ENCODE measurements at places on chromosomes 12 and 14.

GRCh38 chr14:51336734-51337133 lies 96.7 kb downstream of the TMX1 start:
- no peak for DNase-seq

DNA sequence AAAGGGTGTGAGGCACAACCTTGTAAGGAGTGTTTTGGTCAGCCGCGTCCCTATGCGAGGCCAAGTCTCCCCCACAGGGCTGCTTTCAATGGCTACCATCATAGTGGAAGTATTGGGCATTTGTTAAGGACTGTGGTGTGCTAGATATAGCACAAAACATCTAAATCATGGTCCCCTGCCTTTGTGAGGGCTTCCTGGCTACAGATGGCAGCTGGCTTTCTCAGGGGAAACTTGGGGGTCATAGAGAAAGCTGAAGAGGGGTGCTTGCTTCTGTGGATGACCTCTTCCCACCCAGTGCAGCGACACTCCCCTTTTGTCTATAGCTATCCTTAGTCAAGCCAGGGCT lies 315.8 kb downstream of the ZFP36L1 start:
- no peak for DNase-seq

DNA sequence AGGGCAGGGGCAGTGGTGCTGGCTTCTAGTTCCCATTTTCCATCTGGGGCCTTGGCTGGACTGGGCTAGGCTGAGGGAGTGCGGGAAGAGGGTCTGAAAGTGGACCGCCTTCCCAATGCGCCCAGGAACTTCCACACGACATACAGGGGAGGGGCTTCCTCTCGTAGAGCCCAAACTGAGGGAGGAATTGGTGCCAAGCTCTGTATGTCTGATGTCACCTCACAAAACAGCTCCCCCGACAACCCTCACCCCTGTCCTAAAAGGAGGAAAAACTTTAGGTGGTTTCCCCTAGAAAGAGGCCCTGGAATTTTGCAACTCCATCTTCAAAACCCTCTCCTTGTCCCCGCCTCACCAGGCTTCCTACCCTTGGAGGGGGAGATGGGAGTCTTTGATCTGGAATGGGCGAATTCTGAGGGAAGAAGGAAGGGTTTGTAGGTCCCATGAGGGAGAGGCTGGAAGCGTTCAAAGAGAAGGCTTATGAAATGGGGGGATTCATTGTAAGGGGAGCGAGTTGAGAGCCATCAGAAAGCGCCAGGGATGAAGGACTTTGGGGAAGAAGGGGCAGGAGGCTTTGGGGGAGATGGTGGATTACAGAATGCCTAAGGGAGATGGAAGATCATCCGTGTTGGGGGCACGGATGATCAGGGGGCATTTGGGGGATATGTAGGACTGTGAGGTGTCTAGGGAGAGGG lies 844 bp downstream of the GLTP start:
- DNase-seq = no peak

- DNase-seq = no peak
These were observed 1320.9 kb upstream of the FLRT2 start for GRCh38 chr14:84209031-84209430.

GRCh38 chr12:106311139-106311538 lies 8.6 kb downstream of the TCP11L2 start:
- no peak for DNase-seq

DNA sequence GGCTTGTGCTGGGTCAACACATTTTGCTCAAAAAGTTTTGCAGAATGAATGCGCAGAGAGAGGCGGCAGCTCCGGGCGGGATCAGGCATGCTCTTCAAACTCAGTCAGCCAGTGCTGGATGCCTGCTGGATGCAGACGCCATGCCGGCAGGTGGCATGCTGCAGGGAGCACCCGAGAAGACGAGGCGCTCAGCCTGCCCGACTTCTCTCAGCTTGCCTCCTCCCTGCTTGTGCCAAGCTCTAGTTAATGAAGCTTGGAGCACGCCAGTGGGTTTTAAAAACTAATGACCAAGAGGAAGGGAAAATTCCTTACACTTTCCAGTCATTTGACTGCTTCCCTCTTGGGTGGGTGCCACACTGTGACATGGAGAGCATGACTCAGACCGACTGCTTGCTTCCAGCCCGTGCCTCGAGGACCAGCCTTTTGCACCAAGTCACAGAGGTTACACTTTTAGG lies 39.8 kb downstream of the SLC24A4 start:
- DNase-seq = no peak

DNA sequence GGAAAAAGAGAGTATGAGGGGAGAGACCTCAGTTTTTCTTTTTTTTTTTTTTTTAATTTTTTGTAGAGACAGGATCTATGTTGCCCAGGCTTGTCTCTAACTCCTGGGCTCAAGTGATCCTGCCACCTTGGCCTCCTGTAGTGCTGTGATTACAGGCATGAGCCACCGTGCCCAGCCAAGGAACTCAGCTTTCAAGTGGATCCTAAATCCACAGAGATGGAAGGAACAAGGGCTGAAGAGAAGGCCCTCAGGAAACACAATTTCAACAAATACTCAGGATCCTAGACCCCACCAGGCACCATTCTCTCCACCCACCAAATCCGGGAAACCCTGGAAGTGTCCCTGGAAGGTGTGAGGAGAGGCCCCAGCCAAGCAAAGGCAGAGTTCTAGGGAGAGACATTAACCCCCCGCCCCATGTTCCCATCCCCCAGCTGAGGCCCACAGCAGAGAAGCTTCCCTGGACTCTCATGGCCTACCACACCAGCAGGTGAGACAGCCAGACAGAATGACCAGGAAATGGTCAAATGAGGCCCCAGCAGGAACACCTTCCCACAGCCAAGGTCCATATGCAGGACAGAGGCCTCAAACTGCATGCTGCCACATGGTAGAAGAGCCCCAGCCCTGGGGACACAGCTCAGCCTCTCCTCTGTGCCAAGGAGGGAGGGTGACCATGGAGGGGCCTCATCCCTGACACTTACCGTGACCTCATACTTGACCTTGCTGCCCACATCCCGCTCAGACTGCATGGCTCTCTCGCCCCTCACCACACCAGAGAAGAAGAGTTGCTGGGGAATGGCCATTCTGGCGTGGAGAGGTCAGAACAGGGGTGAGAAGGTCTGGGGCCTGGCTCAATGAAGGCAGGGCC lies 14.1 kb downstream of the ITGA7 start:
- DNase-seq = no peak

GRCh38 chr14:99630202-99630601 lies 14.7 kb upstream of the HHIPL1 start:
- no peak for DNase-seq

- DNase-seq = no peak
These were observed 241.0 kb downstream of the EMP1 start for GRCh38 chr12:13437541-13437940.

DNA sequence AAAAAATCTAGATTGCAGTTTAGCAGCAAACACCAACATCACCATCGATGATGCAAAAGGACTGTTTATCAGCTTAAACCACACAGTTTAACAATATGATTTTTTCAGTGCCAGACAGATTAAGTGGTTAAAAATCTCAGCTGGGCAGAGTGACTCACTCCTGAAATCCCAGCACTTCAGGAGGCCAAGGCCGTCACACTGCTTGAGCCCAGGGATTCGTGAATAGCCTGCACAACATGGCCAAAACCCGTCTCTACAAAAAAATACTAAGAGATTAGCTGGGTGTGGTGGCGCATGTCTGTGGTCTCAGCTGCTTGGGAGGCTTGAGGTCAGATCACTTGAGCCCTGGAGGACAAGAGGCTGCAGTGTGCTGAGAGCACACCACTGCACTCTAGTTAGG lies 8.9 kb downstream of the RSRC2 start:
- peak; percentile 82 for DNase-seq

DNA sequence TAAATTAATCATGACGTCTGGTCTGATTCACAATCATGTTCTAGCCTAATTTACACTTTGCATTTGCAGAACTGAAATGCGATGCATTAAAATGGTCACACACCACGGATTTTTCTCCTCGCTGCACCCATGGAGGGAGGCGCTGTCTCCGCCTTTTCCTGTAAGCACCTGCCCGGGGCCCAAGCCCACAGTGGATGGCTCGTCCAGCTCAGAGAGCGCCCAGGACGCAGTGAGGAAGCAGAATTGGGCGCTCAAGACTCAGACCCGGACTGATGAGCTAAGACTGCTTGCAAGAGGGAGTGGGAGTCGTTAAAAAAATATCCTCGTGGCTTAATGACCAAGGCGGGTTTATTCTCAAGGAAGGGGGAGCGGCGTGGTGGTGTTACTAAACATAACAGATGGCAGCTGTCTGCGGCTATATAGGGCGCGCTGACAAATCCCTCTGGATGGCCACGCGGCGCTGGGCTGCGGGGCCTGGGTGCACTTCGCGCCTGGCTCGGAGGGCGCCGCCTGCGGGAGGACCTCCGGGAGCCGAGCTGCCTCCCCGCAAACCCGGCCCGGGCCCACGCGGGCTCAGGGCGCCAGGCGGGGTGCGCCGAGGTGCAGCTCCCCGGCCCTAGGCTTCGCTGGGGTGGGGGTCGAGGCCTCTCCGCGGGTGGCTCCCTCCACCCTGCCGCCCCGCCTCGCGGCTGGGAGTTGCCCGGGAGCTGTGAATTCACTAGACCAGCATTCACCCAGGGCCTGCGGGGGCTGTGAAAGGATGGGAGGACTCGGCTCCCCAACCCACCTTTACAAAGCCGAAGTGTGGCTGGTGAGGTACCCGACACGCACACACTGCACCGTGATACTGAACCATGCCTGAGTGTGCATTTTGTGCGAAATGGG lies 78.7 kb downstream of the PPM1A start:
- DNase-seq = no peak

DNA sequence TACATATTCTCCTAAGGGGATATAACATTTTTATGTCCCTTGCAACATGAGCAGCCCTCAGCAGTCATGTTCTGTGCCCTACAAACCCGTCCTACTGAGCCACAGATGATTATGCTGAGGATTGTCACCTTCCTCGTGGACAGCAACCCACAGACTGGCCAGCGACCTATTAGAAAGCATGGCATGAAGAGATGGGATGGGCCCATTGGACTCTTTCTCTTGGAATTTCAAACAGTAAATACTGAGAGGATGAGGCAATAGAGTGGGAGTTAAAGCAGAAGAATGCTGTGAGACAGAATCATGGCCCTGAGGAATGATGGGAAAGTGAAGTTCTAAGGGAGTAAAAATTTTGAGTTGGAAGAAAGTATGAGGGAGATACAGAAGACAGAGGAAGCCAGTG lies 149.9 kb upstream of the BTG1 start:
- DNase-seq = peak; percentile 36

DNA sequence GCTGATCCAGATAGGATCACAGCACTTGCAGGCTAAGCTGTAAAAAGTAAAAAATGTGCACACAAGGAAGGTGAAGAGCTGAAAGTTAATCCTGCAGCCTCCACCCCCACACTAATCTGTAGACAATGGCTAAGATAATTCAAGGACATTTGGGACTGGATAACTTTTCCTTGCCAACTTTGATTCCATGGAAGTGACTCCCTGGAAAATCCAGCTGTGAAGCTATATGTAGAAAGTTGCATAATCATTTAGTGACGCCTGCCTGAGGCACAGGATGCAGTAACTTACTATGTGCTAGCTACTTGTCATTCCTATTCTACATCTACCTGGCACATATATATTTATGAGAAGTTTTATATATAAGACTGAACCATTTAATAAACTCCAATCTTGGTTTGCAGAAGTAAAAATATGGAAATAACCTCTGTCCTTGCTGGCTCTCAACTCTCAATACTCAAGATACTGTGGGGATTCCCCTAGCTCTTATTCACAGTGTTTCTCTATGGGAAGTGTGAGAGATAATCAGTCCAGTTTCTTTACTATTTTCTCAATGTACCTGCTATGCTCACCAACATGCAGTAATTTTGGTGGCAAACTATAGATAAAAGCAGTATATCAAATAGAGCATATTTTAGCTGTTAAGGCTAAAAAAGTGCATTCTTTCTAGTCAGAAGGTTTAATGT lies 14.8 kb downstream of the LDHB start:
- no peak for DNase-seq

DNA sequence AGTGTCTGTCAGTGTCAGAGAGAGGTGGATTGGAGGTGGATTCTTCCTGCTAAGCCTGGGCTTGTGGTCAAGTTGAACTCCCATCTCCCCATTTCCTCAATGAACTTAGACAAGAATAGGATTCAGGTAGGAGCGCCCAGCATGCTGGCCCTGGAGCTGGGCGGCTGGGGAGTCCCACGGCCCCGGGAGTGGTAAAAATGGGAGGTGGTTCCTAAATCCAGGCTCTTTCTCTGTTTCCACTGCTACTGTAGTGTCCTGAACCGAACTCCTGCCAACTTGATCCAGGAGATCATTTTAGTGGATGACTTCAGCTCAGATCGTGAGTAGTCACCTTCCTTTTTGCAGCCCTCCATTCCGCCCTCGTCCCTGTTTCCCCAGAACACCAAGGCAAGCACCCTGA lies 65.1 kb downstream of the GALNT16 start:
- DNase-seq = no peak

GRCh38 chr14:105440992-105441391 lies 21.4 kb downstream of the MTA1 start:
- no peak for DNase-seq

DNA sequence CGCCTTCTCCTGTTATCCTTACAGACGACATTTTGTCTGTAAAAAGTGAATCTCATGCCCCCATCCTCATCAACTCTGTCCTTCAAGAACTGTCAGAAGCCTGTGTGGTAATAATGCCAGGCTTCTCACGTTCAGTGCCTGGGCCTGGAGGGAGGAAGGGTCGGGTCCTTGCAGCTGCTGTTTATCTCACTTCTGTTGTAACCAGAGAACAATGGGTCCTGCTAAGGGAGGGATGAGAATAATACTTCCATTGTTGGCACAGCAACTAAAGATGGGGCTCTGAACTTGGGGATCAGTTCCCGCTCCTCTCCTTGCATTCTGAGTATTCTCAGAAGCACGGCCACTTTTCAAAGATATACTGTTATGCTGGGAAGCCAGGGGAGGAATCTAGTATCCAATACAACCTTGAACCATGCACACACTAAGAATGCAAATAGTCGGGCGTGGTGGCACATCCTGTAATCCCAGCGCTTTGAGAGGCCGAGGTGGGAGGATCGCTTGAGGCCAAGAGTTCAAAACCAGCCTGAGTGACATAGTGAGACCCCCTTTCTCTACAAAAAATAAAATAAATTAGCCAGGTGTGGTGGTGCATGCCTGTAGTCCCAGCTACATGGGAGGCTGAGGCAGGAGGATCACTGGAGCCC lies 38.8 kb upstream of the NINJ2 start:
- no peak for DNase-seq

DNA sequence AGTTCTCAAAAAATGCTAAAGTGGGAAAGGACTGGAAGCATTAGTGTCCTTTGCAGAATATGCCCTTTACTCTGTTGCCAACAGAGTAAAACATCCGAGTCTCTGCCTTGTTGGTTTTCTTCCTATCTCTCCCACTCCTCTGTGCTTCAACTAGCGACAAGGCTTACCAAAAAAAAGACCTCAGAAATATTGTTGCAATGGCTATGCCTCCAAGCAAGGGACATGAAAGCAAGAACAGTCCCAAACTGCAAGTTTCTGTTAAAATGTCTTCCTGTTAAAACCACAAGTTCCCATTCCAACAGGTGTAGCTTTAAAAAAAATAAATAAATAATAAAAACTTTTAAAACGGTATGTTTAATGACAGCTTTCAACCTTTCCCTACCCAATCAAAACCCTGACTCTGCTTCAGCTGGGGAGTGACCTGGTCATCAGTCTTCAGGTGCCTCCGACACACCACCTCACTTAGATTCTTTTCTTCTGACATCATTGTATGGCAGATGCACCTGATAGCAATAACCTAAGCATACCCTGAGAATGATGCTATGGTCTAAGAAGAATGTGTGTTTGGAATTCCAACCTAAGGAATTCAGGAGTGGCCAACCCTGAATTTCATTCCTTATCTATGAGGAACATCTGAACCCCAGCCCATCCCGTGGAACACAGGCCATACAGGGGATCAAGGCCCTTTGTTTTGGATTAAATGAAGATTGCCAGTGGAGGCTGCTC lies 81.0 kb downstream of the RPS29 start:
- no peak for DNase-seq

GRCh38 chr12:9406564-9407424 lies 198.6 kb upstream of the PZP start:
- no peak for DNase-seq

All from AG04450 (cell line).